ENCODE measurements at places on chromosomes 12 and 14. TPM values are rescaled to one million over a fixed set of nuclear protein-coding genes. Genes with fewer than 3 reads are reported as not detected.

Gene TAS2R46
- total RNA-seq = 4.0 TPM

Gene DNAH10
- total RNA-seq = under 0.01 TPM

Gene IGFBP6
- total RNA-seq = 0.77 TPM

Gene RPS6KL1
- total RNA-seq = 3.9 TPM

Gene CIDEB
- 1.7 TPM for total RNA-seq

Gene LHX5
- total RNA-seq = not detected

Gene PZP
- total RNA-seq = under 0.01 TPM

Gene EPYC
- not detected for total RNA-seq

Gene SPPL3
- total RNA-seq = 9.3 TPM

Gene ZNF740
- total RNA-seq = 10.0 TPM

Gene TMEM119
- total RNA-seq = not detected

Gene TNFAIP2
- total RNA-seq = 0.62 TPM

Gene LRRK2
- 19.9 TPM for total RNA-seq

Gene B4GALNT3
- 0.33 TPM for total RNA-seq

Gene CLEC2A
- not detected for total RNA-seq

Gene LALBA
- total RNA-seq = not detected

Gene TSHR
- total RNA-seq = not detected

Gene C12orf56
- not detected for total RNA-seq

Gene HNF1A
- not detected for total RNA-seq

Gene HOXC12
- not detected for total RNA-seq

Gene DAO
- total RNA-seq = not detected

Gene MYRFL
- not detected for total RNA-seq

Gene POTEM
- total RNA-seq = not detected

Gene POLE2
- 12.7 TPM for total RNA-seq

Gene KRT79
- total RNA-seq = not detected

Gene LRRC10
- not detected for total RNA-seq

Gene RNASE3
- not detected for total RNA-seq

Gene NPFF
- total RNA-seq = not detected

Gene SOAT2
- not detected for total RNA-seq

Gene G2E3
- total RNA-seq = 26.6 TPM

Gene NEUROD4
- not detected for total RNA-seq

Gene SLC7A8
- total RNA-seq = 24.1 TPM

Gene GALNT16
- total RNA-seq = not detected

Gene TAS2R7
- not detected for total RNA-seq

Gene CLEC14A
- not detected for total RNA-seq

Gene TAS2R42
- not detected for total RNA-seq

Gene FAIM2
- 0.36 TPM for total RNA-seq

Gene ARPC3
- total RNA-seq = 271 TPM

Gene TROAP
- 38.3 TPM for total RNA-seq

Gene WDHD1
- 9.6 TPM for total RNA-seq

Gene CLBA1
- 9.6 TPM for total RNA-seq

Gene POMT2
- 27.3 TPM for total RNA-seq

Gene ADCY6
- total RNA-seq = 28.2 TPM

Gene PRKD1
- 17.7 TPM for total RNA-seq

Gene COPZ1
- 98.1 TPM for total RNA-seq

Gene IL26
- total RNA-seq = not detected

Gene IL23A
- not detected for total RNA-seq

Gene CELA1
- total RNA-seq = not detected
